ENCODE measurements at places on chromosomes 7 and 10. TPM values are rescaled to one million over a fixed set of nuclear protein-coding genes. Genes with fewer than 3 reads are reported as not detected.

DNA sequence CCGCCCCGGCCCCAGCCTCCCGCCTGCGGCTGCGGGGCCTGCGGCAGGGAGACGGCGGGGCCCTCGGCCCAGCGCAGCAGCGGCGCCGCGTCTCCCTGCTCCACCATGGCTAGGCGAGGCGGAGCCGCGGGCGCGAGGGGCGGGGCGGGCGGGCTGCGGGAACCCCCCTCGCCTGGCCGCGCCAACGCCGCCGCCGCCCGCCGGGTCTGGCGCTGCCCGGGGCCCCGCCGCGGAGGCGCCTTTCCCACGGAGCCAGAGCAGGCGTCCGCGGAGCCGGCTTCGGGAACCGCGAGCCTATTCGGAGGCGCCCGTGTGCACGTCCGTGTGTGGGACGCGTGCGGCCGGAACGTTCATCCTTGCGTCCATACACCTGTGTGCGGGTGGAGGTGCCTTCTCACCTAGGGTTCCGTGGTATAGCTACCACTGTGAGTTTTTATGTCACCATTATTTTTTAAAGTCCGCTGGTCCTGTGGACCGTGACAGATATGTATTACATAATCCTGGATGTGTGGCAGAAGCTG, at the start of gene DENND11:
Gene DENND11, minus strand, starts transcription at position 120 of the 521 bp plus-strand sequence. Its CDS starts 13 bp downstream, at position 107.
- DNase-seq, result peak; percentile 63

DNA sequence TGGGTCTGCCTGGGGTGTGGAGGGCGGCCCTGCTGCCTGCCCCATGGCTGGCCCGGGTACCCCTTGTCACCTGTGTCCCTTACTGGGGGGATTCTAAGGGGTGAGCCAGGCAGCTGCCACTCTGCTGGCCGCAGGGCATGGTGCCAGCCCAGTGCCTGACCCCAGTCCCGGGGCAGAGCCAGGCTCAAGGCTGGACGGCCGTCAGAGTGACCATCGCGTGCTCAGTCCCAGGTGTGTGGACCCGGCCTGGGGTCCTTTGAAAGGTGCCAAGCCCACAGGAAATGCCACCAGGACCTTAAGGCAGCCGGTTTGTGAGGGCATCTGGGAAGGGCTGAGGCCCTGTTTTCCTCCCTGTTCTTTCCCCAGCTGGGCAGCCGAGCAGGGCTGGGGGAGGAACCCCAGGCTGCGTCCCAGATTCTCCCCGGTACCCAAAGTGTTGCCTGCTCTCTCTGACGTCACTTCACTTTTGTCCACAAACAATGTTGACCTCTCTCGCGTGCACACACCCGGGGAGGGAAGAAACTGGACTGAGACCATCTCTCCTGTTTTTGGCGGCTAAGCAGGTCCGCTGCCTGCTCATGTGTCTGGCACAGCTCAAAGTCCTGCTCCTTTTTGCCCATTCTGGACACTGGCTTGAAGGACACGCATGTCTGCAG, 37.6 kb downstream of the PAPOLB start:
- no peak for DNase-seq

- DNase-seq, result peak; percentile 33
These were observed 16.8 kb downstream of the DOCK1 start for GRCh38 chr10:126921974-126922525.

SPDYE9 gene
- total RNA-seq, result 0.04 TPM

SCD gene
- 10.4 TPM for total RNA-seq

GRCh38 chr7:16419859-16420258, 1.5 kb downstream of the CRPPA start:
- no peak for DNase-seq

Measured in muscle of leg (tissue), 16 donors.